ENCODE measurements at places on chromosomes 13 and 19. TPM values are rescaled to one million over a fixed set of nuclear protein-coding genes. Genes with fewer than 3 reads are reported as not detected.

DNA sequence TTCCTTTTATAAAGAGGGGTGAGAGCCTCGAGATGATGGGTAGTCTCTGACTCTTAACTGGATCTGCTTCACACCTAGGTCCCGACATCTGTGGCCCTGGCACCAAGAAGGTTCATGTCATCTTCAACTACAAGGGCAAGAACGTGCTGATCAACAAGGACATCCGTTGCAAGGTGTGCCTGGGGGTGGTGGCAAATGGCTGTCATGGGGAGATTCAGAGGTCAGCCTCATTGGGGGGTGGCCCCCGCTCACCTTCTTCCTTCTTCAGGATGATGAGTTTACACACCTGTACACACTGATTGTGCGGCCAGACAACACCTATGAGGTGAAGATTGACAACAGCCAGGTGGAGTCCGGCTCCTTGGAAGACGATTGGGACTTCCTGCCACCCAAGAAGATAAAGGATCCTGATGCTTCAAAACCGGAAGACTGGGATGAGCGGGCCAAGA, 1.6 kb downstream of the CALR start:
- DNase-seq, result no peak

GRCh38 chr13:69319656-69320055, 788.0 kb upstream of the ATXN8OS start:
- no peak for DNase-seq

- no peak for DNase-seq
Observed at GRCh38 chr19:58563823-58564222, 5.4 kb upstream of the UBE2M start.

DNA sequence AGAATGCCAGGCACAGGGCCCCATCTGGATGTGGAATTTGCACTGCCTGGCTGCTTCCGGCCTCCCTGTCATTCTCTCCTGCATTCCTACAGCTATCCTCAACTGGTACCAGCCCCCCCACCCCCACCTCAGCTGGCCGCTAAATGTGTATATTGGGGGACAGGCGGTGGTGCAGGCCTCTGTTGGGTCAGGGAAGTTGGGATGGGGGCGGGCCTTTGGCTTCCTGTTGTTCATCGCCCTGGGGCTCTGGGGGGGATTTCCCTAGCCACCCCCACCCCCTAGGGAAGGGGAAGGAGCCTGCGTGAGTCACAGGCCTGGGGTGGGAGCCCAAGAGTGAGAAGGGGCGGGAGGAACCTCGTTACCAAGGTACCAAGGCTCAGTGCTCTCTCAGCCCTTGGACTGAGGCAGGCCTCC, 10.6 kb downstream of the POU2F2 start:
- DNase-seq, result no peak

DNA sequence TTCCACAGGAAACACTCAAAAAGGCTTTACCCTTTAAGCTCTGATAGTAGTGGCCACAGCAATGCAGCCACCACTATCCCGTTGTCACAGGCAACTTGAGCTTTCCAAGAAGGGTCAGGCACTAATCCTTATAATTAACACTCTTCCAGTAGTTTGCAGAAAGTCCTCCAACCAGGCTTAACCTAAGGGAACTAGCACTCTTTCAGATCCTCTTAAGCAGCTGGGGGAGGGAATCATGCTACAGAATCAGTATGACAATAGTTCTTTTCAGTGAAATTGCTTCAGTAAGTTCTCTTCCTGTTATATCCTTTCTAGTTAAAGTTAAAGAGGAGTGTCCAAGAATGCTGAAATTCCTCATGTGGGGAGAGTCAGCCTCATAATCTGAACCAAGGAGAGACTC, 82.2 kb downstream of the TNFSF11 start:
- DNase-seq, result no peak

DNA sequence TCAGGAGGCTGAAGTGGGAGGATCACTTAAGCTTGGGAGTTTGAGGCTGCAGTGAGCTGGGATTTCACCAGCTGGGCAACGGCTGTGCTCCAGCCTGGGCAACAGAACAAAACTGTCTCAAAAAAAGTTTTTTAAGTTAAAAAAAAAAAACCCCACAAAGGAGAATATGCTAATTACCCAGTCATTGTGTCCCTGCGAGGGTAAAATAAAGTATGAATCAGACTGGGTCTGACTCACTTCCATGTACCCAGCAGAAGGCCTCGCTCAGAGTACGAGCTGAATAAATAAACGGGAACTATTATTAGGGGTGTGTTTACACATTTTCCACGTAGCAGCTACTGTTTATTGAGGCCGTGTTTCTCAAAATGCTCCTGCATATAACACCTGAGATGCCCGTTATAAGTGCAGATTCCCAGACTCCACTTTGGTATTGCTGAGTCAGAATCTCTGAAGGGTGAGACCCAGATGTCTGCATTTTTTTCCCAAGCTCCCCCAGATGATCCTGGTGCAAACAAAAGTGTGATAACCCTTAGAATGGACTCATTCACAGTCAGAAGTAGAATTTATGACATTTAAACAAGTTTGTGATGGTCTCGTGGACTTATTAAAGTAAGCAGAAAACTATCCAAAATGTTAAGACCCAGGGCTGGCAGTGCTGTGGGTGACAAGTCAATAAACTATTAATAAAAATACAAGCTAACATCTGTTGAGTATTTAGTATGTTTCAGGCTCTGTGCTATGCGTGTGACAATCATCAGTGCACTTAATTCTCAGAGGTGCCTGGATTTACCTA, 28.2 kb downstream of the KCNC3 start:
- no peak for DNase-seq

GRCh38 chr19:17933414-17934129, 757 bp downstream of the CCDC124 start:
- DNase-seq, result no peak

DNA sequence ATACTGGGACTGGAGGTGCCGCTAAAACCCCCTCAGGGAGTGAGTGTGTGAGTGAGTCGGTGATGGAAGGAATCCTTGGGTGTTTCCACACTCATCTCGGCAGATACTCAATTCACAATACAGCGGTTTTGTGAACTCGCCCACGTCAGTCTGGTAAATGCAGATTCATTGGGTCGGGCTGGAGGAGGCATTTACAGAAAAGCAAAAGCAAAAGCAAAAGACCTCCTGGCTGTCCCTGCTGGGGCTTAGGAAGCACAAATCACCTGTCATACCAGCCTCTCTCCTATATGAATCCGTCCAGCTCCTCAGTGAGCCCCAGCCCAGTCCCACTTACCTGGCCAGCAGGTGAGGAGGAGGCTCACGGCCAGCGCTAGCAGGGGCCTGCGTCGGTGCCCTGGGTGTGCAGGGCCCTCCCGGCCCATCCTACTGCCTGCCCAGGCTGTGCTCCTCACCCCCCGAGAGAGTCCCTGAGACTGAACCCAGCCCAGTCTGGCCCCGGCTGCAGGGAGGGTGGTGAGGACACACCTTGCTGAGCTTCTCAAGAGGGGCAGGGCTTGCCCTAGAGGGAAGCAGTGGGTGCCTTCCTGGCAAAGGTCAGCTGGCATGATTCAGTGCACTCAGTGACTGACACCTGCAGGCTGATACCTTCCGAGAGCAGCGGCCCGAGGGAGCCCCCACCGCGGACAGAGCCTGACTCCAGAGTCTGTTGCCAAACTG, at the start of gene MUC16:
Gene MUC16 (minus strand): TSS at position 475 of the 717 bp plus-strand sequence.
- DNase-seq, result no peak

DNA sequence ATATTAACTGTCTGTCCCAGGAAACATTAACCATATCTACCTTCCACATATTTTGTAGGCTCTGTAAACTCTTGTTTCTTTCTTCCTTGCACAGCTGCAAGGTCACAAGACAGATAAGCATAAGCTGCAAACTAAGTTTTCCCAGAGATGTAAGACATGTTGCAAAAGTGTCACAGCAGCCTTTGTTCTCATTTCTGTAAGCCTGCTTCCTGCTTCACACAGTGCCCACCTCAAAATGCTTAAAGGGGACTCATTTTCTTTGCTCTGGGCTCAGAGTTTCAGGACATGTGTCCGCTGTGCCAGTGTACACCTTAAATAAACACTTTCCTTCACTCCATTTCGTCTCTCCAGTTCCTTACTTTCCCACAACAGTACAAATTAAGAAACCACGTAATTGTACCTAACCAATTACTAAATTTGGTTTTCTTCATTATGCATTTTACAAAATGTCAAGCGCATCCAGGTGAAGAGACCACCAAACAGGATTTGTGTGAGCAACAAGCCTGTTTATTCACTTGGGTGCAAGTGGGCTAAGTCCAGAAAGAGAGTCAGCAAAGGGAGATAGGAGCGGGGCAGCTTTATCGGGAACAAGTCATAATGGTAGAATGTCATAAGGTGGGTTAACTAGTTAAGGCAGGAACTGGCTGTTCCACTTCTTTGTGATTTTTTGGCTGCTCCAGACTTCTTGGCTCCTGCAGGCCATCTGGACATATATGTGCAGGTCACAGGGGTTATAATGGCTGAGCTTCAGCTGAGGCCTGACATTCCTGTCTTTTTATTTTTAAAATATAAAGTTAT, 12.7 kb upstream of the ZNF431 start:
- DNase-seq, result no peak

DNA sequence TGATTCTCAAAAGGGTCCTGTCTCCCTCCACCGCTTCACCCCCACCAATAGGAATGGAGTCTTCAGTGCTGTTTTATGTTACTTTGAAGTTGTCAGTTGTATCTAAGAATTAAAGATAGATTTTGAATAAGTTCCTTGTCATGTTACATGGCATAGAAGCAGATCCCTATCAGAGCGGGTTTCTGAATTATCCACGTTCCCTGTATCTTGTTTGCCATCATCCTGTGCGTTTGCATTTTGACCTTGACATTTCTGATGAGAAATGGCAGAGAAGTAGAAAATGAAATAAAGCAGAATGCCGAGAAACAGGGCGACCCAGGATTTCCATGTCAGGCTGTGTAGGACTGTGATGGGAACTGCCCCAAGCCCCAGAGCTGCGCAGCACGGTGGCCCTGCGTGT, 120.7 kb upstream of the RNF113B start:
- DNase-seq, result no peak

GRCh38 chr13:32007494-32007893, 24.1 kb upstream of the FRY start:
- DNase-seq, result no peak

DNA sequence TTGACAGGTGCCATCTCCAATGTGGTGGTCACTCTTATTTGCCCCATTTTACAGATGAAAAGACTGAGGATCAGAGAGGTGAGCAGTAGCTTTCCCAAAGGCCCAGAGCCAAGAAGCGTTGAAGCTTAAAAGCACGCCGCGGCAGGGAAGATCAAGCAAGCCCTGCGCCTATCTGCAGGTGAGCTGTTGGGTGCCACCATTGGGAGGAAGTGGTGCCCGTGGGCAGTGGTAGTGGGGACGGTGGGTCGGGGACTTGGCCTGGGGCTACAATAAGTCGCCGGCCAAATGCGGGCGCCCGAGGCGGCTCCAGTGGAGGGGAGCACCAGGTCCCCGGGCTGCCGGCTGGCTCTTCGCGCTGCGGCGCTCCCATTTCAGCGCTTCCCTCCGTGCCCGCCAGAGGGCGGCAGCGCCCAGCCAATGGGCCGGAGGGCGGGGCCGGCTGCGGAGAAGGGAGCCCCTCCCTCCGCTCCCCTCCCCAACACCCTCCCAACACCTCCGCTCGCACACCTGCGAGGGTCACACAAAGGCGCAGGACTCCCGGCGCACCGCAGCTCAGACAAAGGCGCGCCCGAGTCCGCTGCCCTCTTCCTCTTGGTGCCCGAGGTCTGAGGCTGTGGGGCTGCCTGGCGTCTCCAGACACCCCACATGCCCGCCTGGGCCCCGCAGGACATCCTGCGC, 744 bp upstream of the POU2F2 start:
- DNase-seq, result peak; percentile 61

CGB7 gene
- 0.21 TPM for total RNA-seq

FCAR gene
- 12.6 TPM for total RNA-seq

SPIB gene
- total RNA-seq, result 10.5 TPM

ZNF99 gene
- total RNA-seq, result 0.06 TPM

ABCA7 gene
- 20.1 TPM for total RNA-seq

C19orf85 gene
- not detected for total RNA-seq

ZNF358 gene
- 44.1 TPM for total RNA-seq
